ENCODE measurements at places on chromosomes 1 and 21. TPM values are rescaled to one million over a fixed set of nuclear protein-coding genes. Genes with fewer than 3 reads are reported as not detected.

The CFHR2 gene
- not detected for total RNA-seq

The SPATA45 gene
- total RNA-seq, result not detected

The COP1 gene
- total RNA-seq, result 55.3 TPM

The RXFP4 gene
- 0.06 TPM for total RNA-seq

The LCE3E gene
- not detected for total RNA-seq

The ZSCAN20 gene
- total RNA-seq, result 9.3 TPM

The SLC6A17 gene
- under 0.01 TPM for total RNA-seq

The SEMA6C gene
- 15.6 TPM for total RNA-seq

The DDX20 gene
- 11.7 TPM for total RNA-seq

The FMO1 gene
- total RNA-seq, result not detected

The F11R gene
- total RNA-seq, result 84.2 TPM

The S100A4 gene
- total RNA-seq, result 2.6 TPM

The PTPN14 gene
- 131 TPM for total RNA-seq

The CFAP107 gene
- total RNA-seq, result not detected

The ARHGEF16 gene
- 0.94 TPM for total RNA-seq

The ZNF644 gene
- total RNA-seq, result 66.2 TPM

The IL20 gene
- not detected for total RNA-seq

The ARID1A gene
- total RNA-seq, result 49.2 TPM

The RAVER2 gene
- total RNA-seq, result 5.4 TPM

The ZNF678 gene
- total RNA-seq, result 4.7 TPM

The KCNA3 gene
- not detected for total RNA-seq

The GPR89A gene
- total RNA-seq, result 31.5 TPM

The CD48 gene
- not detected for total RNA-seq

The CD247 gene
- not detected for total RNA-seq

The AMPD1 gene
- total RNA-seq, result not detected

The SDHC gene
- total RNA-seq, result 23.0 TPM

Measured in bladder microvascular endothelial cell (primary cell).